ENCODE measurements at places on chromosomes 6 and 20. TPM values are rescaled to one million over a fixed set of nuclear protein-coding genes. Genes with fewer than 3 reads are reported as not detected.

- DNase-seq, result no peak
Measured at GRCh38 chr6:144578385-144579350, 293.5 kb downstream of the UTRN start.

DNA sequence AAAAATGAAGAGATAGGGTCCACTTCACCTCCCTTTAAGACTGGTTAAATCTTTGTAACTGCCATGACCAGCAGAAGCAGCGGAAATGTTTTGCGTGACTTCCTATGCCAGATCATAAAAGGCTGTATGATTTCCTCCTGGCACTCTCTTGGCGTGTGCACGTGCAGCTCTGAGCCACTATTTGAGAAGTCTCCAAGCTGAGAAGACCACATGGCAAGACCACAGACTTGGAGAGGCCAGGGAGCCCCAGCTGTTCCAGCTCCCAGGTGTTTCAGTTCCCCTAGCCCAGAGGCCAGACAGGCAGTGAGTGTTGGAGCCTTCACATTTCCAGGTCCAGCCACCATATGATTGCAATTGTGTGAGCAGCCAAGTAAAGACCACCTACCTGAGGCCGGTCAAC, 259.3 kb upstream of the RIN2 start:
- no peak for DNase-seq

DNA sequence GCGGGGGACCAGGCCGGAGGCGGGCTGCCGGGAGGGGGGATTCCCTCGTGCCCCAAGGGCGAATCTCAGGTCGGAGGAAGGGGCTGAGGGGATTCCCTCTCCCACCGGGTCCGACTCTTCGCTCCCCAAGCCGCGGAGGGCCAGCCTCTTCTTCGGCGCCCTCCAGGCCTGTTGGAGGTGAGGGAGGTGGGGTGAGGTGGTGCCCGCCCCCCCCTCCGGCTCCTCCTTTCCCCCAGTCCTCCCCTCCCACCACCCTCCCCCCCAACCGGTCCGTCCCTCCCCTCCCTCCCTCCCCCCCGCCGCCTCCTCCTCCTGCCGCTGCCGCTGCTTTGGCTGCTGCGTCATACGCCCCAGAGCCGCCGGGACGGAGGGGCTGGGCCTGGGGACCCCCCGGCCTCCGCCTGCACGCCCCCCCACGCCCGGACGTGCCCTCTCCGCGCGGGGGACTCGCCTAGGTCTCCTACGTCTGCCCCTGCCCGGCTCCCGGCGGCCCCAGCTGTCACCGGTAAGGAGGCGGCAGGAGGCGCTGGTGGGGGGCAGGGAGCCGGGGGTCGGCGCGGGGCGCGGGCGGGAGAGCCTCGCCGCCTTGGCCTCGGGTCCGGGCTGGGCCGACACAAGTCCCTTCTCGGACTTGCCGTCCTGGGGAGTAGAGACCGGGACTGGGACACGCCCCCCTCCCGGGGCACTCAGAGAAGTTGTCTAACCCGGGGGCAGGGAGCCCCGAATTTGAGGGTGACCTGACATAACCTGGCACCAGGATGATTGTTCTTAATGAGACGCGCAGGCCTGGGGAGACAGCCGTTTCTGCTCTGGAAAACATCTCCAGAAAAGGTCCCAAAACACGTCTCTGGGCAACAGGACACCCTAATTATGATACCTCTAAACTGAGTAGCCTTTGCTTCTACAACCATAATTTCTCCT, at the start of gene PHF1:
TSS of gene PHF1 (plus strand) at position 304 of the 921 bp plus-strand sequence. CDS start 1,250 bp downstream, outside the sequence.
- no peak for DNase-seq

DNA sequence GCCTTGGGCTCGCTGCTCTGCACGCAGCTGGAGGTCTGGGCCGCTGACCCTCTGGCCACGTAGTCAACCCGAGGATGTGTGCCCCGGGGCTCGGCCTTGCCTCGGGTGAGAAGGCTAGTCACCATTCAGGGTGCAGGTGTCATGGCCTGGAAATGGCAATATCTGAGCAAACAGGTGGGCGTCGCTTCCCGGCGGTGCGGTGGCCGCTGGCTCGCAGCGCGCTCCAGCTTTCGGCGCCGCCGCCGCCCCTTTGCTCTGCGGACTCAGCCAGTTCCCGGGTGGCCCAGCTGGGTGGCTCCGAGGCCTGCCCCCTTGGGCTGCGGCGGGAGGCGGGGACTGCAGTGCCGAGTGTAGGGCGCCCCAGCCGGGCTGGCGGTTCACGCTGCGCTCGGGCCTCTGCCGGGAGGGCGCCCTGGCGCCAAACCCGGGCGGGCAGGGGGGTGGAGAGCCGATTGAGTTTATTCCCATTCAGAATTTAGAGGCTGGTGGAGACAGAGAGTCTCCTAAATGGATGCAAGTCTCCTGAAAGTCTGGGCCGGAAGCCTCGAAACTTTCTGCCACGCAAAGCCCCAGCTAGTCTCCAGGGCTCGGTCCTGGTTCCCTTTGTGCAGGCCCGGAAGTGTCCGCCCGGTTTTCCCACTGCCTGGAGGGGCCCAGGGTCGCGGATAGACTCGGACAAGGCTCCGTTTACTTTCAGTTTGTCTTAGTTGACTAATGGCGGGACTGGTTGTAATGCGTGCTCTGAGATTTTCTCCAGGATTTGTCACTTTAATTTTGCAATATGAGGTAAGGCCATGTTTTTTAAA, 11.3 kb upstream of the TFAP2A start:
- no peak for DNase-seq

DNA sequence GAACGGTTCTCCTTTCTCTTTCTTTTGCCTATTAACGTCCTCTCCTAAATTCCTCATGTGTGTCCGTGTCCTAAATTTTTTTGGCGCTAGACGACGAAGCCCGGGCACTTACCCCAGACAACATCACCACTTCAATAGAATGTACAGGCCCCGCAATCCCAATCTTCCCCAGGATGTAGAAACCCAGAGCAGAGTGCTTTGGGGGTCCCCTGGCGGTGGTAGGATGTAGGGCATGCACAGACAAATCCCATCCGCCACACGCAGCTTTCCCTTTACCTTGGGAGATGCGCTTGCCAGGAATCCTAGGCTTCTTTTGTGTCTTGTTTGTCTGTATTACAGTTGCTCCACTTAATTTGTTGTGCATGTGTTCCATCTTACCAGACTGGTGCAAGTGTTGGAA, 417.3 kb upstream of the ARID1B start:
- no peak for DNase-seq

The GPSM3 gene
- 19.4 TPM for total RNA-seq

DNA sequence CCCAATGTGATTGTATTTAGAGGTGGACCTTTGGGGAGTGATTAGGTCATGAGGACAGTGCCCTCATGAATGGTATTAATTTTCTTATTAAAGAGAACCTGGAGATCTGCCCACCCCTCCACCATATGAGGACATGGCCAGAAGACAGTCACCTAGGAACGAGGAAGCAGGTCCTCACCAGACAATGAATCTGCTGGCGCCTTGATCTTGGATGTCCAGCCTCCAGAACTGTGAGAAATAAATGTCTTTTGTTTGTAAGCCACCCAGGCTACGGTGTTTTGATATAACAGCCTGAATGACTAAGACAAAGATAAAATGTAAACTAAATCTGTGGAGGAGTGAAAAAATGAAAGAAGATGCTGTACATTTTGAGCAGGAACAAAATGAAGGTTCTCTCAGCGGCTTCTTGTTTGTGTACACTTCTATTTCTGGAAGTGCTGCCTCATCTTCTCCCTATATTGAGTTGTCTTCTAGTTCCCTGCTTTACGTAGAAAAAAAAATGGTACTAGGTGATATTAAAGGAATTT, 1.5 kb upstream of the IPCEF1 start:
- DNase-seq, result no peak

GRCh38 chr6:125571207-125571755, 178.2 kb upstream of the HEY2 start:
- DNase-seq, result no peak

DNA sequence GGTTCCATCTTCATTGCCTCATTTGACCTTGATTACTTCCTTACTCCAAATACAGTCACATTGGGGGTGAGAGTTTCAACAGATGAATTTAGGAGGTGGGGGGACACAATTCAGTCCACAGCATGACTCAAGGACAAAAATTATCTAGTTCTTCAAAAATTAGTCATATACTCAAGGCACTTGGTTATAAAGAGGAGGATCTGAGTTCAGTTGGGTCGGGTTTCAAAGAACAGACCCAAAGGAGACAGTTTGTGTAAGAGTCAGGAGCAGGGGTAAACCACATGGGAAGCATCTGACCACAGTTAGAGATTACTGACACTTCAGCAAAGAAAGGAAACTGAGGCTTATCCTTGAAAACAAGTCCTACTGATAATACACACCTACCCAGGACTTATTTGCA, 138.0 kb downstream of the TBC1D7 start:
- no peak for DNase-seq

The SLPI gene
- 223 TPM for total RNA-seq

GRCh38 chr20:47318027-47318585, 38.4 kb downstream of the ZMYND8 start:
- DNase-seq, result no peak

- DNase-seq, result no peak
Measured at GRCh38 chr6:147053311-147053921, 150.8 kb upstream of the STXBP5 start.

DNA sequence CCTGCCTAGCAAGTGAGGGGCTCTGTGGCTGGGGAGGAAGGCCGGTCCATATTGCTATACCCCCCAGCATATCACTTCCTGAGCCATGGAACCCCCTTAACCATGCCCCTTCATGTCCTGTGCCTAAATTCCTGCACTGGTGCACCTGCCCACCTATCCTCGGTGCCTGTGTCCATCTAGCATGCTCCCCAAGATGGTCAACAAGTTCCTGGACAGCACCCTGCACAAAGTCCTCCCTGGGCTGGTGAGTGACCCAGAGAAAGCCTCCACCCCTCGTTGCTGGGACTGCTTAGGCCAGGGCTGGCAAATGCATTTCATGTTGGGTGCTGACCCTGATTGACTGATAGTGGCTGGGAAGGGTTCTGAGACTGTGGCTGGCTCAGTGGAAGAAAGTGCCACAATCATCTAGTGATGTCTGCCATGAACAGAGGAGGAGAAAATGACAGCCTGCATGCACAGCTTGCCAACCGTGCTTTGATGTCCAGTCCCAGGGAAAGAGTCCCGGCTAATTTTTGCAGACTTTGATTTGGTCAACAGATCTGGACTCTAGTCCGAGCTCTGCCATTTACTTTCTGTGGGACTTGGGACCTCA, 3.5 kb downstream of the BPIFB6 start:
- no peak for DNase-seq

The ID4 gene
- total RNA-seq, result 103 TPM

DNA sequence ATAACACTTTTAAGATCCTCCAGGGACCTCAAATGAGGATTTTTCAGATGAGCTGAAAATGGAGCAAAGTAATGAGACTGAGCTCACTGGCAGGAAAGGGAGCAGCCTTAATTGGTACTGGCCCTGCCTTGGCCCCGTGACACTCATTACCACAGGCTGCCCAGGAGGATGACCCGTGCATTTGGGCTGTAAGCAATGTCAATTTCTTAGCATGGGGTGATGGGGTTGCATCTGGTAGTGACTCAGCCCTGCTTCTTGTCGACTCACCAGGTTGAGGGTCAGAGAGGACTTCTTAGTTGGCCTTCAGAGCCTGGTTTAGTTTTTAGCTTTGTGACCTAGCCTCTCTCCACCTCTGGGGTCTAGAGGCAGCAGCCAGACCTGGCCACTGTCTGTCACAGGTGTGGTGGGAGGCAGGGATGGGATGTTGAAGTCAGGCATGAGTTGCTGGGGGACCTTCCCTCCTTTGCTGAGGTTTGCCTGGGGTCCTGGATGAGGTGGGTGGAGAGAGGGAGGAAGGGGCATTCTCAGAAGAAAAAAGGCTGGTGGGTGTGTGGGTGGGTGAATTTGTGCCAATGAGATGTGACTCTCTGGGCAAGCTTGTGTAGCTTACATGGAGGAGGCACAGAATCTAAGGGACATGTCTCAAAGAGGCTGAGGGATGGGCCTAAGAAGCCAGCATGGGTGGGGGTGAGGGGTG, 25.9 kb upstream of the EPB41L1 start:
- DNase-seq, result no peak

DNA sequence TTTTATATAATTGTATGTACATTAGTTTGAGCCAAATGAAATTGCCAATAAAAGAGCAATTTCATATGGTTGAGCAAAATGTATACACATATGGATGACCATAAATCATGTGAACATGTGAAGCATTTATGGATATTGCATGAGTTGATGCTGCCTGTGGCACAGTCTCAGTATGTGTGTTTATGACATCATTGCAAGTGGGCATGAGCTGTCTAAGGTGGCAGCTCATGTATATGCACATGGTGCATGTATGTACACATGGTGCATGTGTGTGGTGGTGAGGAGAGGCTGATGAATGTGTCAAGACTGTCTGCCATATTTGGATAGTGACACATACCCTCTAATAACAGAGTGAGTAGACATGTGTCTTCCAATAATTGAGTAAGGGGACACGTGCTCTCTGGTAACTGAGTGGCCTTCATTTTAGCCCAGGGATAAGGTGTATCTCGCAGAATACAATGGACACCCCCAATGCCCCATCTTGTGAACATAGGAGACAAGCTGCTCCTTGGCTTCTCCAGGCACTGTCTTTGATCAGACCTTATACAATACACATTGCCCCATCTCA, 208.8 kb downstream of the DHX35 start:
- no peak for DNase-seq

The CGAS gene
- 15.9 TPM for total RNA-seq

DNA sequence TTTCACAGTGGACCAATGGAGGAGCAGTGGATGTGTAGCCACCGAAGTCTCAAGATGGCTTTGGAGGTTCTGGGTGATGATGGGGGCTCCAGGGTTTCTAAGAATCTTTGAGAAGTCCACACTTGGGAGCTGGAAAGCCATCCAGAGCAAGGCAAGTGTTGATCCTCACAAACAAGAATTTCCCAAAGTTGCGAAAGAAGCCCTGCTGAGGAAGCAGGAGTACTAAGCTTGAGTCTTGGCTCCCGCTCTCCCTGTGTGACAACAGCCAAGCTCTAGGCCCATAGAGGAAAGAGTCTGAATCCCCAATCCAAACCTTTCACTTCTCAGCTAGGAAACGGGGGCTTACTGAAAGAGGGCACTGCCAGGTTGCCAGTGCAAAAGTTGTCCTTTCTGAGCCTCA, 106.0 kb downstream of the EDN3 start:
- DNase-seq, result no peak

The ADA gene
- total RNA-seq, result 0.75 TPM

GRCh38 chr6:139855671-139856311, 481.3 kb upstream of the CITED2 start:
- DNase-seq, result no peak

The C20orf144 gene
- not detected for total RNA-seq

The CLPSL2 gene
- total RNA-seq, result not detected

The ACTL10 gene
- total RNA-seq, result 26.3 TPM

The ADGRF5 gene
- 29.6 TPM for total RNA-seq

- peak; percentile 47 for DNase-seq
Measured at GRCh38 chr20:63058696-63059335, 52.1 kb upstream of the BHLHE23 start.

The TBX18 gene
- 81.0 TPM for total RNA-seq
